ENCODE measurements at places on chromosomes 12 and 14.

DNA sequence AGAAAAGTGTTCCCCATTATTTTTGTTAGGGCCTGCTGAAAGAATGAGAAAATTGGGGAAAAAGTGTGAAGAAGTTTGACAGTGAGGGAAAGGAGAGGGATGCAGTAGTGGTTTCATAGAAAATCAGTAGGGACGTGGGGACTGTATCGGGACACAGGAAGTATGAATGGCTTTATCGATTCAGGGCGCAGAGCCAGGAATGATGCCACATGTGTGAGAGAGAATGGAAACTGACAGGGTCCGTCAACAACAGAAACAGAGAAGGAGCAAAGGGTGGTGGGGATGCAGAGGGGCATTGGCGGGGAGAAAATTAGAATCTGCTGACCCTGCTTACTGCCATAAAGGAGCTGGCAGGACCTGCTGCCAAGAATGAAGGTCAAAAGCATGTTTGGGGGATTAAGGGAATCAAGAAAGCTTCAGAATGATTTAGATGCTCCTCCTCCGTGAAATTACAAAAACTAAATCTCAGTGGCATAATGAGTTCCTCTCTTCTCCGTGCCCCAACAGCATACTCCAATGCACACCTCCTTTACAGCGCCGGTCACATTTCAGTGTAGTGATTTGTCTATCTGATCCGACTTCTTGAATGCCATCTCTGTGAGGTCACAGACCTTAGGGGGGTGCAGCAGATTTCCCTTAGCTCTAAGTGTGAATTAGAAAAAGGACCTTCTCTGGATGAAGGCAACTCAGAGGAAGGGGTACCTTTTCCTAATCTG, 92.6 kb downstream of the EMP1 start:
- no peak for DNase-seq

DNA sequence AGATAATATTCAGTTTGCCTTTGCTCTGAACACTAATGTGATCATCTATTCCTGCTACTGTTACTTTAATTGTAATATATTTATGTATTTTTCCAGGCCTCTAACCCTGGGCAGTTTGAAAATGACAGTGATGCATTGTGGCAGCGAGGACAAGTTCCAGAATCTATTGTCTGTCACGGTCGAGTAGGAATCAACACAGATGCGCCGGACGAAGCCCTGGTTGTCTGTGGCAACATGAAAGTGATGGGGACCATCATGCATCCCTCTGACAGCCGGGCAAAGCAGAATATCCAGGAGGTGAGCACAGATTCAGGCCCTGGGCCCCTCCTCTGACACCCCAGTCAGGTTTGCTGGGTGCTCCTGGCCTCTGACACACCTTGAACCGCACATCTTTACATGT, 78.5 kb downstream of the MYRFL start:
- DNase-seq = no peak

GRCh38 chr12:14514154-14514842, 53.4 kb downstream of the PLBD1 start:
- no peak for DNase-seq

DNA sequence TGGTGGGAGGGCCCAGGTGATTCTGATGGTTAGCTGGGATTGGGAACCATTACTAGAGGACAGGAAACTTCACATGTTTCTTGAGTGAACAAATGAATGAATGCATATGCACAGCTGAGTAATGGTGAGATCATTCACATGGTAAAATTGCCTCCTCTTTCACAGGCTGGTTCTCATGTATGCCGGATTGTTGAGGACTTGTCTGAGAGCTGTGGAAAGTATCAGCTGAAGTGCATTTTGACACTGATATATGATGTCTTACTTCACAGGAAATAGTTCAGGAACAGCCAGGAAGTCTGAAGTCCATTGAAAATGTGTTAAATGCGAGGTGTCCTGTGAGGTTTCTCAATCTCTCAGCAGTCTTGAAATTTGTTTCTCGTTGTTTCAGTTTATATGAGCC, 77.6 kb upstream of the DACT1 start:
- no peak for DNase-seq

DNA sequence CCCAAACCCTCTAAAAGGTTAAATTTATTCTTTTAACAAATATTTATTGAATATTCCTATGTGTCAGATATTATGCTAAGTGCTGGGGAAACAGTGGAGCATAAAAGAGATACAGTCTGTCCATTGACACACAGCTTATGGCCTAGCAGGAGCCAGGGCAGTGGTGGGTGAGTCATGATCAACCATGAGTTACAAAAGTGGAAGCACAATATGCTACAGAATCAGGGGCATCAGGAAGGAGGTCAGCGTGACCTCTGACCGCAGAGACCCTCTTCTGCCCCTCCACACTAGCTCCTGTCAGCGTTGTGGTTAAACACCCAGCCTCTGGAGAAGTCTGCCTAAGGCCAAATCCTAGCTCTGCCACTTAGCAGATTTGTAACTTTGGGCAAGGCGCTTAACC, 4.7 kb upstream of the PPP1R1A start:
- no peak for DNase-seq

DNA sequence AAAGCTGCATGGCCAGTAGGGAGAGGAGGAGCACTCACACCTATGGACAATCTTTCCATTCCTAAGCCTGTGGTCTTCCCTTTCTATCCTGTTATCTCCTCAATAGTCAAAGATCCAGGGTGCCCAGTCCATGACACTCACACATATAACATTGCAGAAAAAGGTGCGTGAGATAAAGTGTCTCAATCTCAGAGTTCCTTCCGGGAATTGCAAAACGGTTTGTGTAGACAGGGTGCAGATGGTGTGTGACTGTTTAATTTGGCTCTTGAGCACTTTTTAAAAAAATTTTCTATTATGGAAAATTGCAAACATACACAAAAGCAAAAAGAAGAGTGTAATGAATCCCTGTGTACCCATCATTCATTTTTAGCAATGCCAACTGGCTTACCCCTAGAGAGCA, 1493.6 kb downstream of the AACS start:
- DNase-seq = no peak

DNA sequence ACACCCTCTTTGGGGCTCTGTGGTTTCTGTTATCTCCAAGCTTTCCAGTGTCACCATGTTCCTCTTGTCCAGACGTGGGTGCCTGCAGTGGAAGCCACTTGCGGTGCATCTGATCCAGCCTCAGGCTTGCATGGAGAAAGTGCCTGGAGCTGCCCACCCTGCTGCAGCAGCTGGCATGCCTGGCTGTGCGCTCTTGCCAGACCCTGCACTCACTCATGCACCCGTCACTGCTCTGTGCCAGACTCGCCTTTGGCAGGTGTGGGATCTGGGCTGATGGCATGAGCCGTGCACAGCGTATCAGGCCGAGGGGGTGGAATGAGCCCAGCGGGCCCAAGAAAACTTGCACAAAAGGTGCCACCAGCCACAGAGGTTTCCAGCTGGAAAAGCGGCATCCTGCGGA, 105.1 kb downstream of the MNAT1 start:
- DNase-seq = no peak

DNA sequence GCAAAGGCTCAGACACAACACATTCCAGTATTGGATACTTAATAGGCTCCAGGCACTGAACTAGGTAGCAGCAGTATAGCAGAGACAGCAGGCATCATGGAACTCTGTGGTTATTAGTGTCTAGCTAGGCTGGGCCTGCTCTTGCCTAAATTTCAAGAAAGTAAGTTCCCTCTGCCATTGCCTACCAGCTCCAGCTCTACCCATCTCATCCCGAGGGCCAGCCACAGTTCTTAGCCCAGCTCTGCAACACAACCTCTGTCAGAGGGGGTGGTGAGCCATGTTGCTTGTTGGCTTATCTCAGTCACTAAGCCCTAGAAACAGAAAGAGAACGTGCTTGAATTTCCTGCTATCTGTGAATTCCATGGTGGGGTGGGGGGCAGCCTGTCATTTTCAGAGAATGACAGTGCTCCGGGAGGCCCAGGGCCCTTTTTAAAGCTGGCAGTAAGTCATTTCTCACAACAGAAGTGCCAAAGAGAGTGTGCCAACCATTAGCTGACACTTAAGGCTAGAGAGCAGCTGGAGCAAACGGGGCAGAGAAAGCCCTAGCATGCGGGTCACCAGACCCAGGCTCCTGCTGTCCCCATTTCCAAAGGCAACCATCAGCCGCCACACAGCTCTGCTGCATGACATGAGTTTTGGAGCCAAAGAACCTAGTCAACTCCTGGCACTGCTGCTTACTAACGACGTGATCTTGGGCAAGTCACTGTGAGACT, 105.9 kb downstream of the PRMT8 start:
- DNase-seq = no peak

- no peak for DNase-seq
These were observed 57.2 kb upstream of the LRTM2 start for GRCh38 chr12:1763153-1763552.

DNA sequence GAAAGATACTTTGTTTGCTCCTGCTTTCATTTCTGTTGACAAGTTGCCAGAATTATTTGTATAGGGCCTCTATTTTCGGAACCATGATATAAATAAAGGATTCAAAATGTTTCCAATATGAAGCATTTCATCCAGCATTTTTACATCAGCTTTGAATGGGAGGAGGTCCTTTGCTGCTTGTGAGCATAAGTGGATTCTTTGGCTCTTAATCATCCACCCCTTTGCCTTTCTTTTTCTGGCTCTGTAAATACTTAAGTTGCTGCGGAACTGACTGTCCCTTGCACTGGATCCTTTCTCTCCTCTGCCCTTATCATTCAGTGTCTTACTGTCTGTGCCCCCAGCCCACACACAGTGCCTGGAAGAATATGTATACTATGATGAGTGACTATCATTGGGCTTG, 357.3 kb upstream of the RGS6 start:
- DNase-seq = peak; percentile 15

DNA sequence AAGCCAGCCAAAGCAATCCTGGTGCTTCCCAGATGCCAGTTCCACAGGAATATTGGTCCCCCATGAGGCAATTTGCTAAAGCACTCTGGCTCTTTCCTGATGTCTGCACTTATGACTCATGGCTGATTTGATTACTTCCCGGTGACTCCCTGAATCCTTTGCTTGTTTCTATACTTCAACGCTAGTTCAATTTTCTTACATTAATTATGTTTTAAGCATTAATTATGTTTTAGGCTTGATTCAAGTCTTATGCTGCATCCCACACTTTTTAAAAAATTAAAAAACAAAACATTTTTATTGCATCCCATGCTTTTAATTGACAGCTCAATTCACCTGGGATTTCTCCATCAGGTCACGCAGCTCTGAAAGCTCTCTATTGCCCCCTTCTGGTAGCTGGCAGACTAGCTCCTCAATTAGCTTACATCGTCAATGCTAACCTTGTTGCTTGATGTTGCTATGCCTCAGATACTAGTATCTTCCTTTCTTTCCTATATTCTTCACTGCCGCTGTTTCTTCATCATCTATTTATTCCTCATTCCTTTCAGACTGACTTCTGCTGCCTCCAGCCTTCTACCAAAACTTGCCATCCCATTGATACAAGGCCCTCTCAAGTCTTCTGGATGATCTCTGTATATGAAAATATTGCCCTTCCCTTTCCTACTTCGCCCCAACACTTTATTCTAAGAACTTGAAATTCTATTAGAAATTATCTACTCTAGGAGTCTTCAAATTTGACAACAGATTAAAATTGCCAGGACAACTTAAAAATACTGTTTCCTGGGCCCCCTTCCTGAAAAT, 32.0 kb downstream of the TSHR start:
- peak; percentile 15 for DNase-seq

DNA sequence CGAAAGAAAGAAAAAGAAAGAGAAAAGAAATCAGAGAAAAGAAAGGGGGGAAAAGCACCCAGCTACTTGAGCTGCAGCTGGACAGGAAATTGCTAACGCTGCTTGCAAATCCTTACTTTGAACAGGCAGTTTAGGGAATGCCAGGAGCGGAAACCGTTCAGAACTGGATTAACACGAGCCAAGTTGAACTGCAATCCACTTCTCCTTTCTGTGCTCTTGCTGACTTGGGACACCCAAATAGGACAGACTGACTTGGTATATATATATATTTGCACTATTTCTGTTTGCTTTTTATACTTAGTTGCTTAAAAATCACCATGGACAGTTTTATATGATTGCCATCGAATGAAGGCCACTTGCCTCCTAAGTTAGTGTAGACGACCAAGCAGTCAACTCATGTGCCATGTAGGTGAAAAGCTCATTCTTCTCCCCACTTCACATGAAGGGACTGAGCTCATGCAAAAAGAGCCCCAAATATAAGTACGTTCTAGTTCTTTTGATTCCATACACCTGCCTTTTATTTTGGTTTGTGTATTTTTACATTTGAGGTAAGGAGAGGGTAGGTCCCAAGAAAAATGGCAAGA, 5.5 kb downstream of the DUSP6 start:
- DNase-seq = no peak

GRCh38 chr12:78269620-78270019, 438.9 kb downstream of the NAV3 start:
- DNase-seq = no peak

- DNase-seq = no peak
These were observed 101.5 kb downstream of the NAV3 start for GRCh38 chr12:77932216-77932615.

DNA sequence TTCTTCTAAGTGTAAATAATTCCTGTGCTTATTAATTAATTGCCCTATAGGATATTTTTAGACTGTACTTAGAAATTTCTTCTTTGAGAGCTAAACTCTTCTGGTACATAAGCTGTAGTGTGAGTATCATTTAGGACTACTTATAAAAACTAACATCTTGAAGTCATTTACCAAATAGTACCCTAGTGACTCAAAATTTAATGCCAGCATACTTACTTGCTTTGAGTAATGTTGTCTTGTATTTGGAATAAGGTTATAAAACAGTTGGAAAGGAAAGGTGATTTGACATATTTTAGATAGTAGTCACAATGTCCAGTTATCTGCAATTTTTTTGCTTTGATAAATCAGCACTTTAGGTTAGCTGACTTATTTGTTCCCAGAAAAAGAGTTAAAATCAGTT, 39.1 kb downstream of the SPATA7 start:
- DNase-seq = no peak
